ENCODE measurements at places on chromosomes 3 and 15.

DNA sequence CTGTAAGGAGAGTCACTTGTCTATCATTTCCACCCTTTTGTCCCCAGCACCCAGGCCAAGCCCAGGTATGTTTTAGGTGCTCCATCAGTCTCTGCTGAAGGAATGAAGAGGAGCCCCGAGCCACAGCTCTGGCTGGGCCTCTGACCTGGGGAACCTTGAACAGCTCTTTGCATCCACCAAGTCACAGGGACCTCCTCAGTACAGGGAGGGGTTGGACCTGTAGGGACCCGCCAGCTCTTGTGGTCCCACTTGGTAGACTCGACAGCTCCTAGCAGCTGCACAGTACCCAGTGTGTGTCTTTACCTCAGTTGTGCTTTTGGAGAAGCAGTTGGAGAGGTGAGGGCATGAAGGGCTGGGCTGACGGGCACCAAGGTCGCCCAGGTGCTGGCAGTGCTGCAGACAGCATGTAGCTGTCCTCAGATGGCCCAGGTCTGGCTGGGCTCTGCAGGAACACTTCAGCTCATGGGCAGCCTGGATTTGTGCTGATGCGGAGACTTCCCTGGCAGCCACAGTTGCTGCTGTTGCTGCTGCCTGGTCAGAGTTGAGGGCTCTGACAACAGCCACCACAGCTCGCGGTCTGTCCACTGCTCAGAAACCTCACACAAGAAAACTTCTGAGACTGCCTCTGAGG, 123.6 kb downstream of the CACNA1D start:
- no peak for DNase-seq

- DNase-seq, result no peak
Observed at GRCh38 chr3:11616551-11616950, 27.2 kb downstream of the VGLL4 start.

GRCh38 chr3:172102123-172102882, 62.9 kb downstream of the FNDC3B start:
- DNase-seq, result no peak

DNA sequence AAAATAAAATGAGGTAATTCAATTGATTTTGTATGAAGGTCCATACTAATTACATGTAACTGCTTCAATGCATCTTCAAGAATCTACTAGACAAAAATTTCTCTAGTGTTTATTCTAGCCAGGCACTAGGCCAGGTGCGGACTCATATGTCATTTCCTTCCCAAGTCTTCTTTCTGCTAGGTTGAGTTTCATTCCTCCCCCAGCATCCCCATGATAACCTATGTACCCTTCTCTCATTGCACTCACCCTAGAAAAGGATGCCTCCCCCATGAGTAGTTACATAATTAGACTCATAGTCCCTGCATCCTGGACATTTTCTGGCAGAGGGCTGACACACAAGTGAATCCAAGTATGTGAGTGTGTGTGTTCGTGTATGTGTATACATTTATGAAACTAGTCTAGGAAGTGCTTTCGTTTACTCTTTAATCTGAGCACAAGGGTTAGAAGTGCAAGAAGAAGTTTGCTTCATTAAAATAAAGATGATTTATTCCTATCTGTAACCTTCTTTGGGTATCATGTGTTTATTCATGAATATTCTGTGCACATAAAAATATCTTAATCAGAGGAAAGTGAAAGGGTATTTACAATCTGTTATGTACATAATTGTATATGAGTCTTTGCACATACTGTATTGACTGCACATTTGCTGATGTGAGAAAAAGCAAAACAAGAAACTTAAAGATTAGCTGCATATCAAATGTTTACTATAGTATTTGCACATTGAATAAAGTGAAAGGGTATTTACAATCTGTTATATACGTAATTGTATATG, 585.6 kb upstream of the ZNF717 start:
- DNase-seq, result peak; percentile 5

GRCh38 chr15:33664947-33665346, 303.4 kb upstream of the CHRM5 start:
- no peak for DNase-seq

- DNase-seq, result no peak
Observed at GRCh38 chr15:41914411-41914810, 20.6 kb upstream of the SPTBN5 start.

- peak; percentile 60 for DNase-seq
Observed at GRCh38 chr15:70569091-70569713, 194.2 kb downstream of the UACA start.

DNA sequence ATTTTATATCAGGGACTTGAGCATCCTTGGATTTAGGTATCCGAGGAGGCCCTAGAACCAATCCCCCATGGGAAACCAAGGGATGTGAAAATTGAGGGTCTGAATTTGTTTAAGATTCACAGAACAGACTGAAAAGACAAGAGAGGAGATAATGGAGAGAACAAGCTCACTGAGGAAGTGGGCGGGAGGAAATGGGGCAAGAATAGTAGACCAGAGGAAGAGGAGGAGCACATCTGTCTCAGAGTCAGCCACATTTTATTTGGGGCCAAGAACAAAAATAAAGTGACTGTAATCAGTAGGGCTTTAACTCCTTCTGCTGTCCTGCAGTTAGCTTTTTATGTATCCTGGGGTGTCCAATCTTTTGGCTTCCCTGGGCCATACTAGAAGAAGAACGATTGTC, 63.8 kb downstream of the BLM start:
- DNase-seq, result no peak

DNA sequence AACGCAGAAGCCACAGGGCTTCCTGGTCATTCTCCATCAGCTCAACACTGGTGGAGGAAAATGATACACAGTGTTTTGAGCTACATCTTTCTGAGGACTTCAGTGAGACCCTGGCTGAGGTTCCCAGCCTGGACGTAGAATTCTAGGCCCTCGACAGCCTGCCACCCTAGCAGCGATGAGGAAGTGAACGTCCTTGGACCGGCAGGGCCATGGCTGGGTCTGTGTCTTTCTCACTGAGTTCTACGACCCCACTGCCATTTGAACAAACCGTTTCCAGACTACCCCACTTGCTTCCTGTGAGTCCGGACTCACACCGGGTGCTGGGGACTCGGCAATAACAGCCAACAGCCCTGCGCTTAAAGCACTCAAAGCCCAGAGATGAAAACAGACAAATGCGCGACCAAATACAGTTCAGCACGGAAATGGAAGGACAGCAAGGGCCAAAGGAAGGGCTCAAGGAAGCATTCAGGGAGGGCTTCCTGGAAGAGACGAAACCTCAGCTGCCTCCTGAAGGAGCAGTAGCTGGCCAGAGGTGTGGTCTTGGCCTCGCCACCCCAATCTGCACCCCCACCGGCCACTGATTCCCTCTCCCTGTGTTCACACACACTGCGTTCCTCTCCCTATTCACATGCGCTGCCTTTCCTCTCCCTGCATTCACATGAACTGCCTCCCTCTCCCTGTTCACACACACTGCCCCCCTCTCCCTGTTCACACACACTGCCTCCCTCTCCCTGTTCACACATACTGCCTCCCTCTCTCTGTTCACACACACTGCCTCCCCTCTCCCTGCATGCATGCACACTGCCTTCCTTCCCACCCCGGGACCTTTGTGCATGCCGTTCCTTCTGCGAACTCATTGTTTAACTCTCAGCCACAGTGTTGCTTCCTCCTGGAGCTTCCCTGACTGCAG, 136.3 kb upstream of the PRR20G start:
- no peak for DNase-seq

DNA sequence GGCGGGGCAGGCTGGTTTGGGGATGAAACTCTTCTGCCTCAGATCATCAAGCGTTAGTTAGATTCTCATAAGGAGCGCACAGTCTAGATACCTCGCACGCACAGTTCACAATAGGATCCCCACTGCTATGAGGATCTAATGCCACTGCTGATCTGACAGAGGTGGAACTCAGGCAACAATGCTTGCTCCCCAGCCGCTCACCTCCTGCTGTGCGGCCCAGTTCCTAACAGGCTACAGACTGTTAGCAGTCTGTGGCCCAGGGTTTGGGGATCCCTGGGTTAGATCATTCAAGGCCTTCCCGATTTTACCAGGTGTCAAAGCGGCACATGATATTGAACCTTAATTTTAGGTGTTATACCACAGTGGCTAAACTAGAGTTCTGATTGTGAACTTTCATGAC, 232.8 kb downstream of the UBE2E2 start:
- DNase-seq, result no peak

DNA sequence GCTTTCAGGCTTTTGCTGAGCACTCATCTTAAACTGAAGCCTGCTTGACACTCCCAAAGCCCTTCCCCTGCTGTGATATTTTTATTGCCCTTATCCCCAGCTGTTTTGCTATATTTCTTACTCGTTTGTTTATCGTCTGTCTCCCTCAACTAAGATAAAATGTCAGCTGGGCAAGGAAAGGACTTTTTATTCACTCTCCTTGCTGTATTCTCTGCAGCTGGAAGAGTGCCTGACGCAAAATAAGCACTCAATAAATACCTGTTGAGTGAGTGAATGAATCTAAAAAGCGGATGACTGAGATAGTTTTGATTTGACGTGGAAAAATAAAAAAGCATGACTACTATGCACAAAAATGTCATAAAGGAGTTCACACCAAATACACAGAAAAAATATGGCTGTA, 84.8 kb upstream of the POMGNT2 start:
- DNase-seq, result peak; percentile 65

DNA sequence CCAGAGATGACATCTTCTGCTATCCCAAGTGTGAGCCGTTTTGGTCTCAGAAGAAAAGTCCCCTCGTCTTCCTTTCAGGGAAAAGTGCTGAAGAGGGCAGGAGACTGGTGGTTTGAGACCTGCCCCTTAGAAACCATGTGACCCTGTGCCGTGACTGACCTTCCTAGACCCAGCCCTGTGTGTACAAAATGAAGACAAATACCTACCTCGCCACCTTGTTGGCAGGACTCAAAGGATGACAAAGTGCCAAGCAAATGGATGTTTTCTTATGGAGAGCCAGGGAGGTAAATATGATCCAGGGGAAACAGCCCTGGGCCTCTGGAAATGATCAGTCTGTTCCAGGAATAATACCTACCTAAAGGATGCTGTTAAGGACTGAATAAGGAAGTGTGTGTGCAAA, 41.3 kb downstream of the FAM174B start:
- no peak for DNase-seq

DNA sequence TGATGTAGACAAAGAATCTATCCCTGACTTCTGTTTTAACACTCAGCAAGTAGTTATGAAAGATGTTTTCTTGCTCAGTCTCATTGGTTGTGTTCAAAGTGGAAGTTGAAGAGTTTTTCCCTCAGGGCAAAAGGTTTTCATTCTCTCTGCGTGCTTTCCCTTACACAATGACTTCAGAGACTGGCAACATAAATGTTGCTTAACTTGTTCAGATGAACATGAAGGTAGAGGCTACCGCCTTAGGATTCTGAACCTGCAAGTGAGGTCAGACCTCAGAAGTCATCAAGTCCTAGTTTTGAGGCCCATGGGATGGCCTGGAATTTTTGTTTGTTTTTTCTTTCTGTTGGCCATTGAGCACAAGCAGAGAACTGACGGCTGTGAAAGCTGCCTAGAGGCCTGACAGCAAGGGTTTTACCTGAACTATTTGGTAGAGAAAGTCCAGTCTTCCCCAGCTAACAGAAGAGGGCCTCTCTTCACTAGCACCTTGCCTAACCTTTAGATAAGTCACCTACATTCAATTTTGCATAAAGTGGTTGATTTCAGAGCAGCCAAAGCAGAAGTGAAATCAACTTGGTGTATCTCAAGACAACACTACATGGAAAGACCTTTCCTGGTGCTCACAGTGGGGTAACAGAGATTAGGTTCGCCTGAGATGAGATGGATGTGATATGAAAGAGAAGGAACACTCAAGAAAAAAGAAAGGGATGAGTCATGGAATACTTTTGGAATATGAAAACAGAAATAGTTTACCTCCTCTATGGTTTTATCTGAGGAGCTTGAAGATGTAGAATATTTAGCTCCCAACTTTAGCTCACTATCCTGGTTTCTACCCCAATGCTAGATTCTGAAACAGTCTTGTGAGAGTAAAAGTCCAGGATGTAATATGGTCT, 53.6 kb upstream of the AP4E1 start:
- no peak for DNase-seq

GRCh38 chr3:43773273-43774094, 82.7 kb downstream of the ABHD5 start:
- DNase-seq, result no peak

DNA sequence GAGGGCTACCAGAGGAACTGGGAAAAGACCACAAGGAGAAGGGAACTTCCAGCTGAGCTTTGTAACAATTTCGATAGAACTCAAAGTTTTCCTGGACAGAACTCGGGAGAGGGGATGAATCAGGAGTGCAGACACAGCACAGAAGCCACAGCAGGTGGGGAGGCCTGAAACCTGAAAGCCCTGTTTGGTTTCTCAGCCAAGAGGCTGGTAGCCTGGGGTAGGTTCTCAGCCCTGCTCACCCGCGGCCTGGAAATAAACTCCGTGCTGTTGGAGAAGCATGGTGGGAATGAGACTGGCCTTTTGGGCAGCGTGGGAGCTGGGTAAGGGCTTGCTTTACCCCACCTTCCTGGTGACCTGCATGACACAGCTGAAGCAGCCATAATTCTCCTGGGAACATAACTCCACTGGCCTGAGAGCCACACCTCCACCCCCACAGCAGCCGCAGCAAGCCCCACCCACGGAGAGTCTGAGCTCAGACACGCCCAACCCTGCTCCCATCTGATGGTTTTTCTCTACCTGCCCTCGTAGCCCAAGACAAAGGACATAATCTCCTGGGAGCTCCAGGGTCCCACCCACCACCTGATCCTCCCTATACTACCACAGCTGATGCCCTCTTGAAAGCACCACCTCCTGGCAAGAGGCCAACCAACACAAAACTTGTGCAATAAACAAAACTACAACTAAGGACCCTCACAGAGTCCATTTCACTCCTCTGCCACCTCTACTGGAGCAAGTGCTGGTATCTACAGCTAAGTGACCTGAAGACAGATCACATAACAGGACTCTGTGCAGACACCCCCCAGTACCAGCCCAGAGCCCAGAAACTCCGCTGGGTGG, 52.5 kb upstream of the CHRM5 start:
- DNase-seq, result no peak

GRCh38 chr15:73231661-73232419, 136.9 kb downstream of the HCN4 start:
- no peak for DNase-seq

GRCh38 chr3:197080344-197080743, 50.7 kb upstream of the MELTF start:
- DNase-seq, result no peak

DNA sequence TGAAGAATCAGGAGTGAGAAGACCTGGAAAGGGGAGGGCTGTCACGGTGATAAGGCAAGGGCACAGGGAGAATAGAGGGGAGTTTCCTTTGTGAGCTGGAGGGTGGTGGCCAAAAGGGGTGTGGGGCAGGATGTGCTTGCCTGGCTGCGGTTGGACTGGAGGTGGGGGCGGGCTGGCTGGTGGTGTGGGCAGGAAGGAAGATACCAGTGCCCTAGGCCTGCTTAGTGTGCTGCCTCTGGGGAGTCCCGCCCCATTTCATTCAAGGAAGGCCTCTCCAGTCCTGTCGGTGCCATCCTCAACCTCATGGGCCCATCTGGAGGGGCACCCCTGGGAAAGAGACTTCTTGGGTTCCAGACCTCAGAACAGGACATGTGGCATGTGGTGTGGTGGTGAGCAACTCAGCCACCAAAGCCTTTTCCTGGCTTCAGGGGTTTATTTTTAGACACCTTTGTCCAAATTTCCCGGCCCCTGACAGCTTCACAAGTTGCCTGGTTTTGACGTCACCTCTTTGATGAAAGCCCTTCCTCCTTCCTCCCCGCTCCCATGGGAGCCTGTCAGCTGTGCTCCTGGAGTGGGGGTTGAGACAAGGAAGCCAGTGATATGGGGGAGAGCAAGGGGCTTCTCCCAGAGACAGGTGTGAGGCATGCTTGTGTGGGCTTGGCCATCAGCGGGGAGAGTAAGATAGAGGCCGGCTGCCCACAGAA, 15.6 kb downstream of the TEX264 start:
- peak; percentile 93 for DNase-seq

GRCh38 chr3:197466586-197467399, 89.0 kb downstream of the BDH1 start:
- DNase-seq, result peak; percentile 82

GRCh38 chr3:32200490-32200889, 38.0 kb upstream of the CMTM8 start:
- DNase-seq, result peak; percentile 49

All from HT1080 (cell line).